Spleen (tissue), 13 donors: ENCODE measurements at places on chromosomes 16 and 17. TPM values are rescaled to one million over a fixed set of nuclear protein-coding genes. Genes with fewer than 3 reads are reported as not detected.

Gene TP53TG3F
- total RNA-seq, result not detected

Gene TLCD3B
- not detected for total RNA-seq

GRCh38 chr16:27333549-27333948, 19.8 kb downstream of the IL4R start:
- peak; percentile 16 for DNase-seq

DNA sequence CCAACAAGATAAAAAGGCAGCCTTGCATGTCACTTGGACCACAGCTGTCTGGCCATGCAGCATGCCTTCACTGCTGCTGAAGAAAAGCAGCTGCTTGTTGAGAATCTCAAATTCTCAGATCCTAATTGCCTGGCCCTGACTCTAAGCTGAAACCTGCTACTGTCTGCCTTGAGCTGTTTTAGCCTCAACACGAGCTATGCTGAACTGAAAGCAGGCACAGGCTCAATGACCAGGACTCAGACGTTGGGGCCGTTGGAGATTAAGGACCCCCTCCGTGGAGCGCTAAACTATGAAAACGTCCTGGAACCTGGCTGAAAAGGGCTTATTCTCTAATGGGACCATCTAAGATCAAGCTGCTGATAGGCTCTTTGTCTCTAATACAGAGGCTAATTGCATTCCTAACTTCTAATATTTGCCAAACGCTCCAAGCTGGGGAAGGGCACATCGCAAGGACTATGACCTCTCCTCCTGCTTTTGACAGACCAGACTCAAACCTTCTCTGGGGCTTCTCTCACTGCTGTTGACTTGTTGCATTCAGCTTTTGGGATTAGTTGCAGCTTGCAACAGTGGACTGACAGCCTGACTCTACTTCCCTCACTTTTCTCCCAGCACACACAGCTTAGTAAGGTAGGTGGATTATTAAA, 4.6 kb upstream of the PLK1 start:
- DNase-seq, result no peak
